ENCODE measurements at places on chromosomes 16 and 17. TPM values are rescaled to one million over a fixed set of nuclear protein-coding genes. Genes with fewer than 3 reads are reported as not detected.

MAPT gene
- total RNA-seq = under 0.01 TPM

NOL3 gene
- 5.8 TPM for total RNA-seq

NXPH3 gene
- 0.90 TPM for total RNA-seq

SNN gene
- 46.0 TPM for total RNA-seq

ADAD2 gene
- not detected for total RNA-seq

CCL1 gene
- not detected for total RNA-seq

ACADVL gene
- 219 TPM for total RNA-seq

TP53TG3 gene
- total RNA-seq = not detected

GP1BA gene
- total RNA-seq = not detected

KRT33A gene
- not detected for total RNA-seq

TRAF7 gene
- total RNA-seq = 88.1 TPM

MRPL28 gene
- total RNA-seq = 60.3 TPM

DNAI2 gene
- 0.13 TPM for total RNA-seq

HMOX2 gene
- 109 TPM for total RNA-seq

CIITA gene
- under 0.01 TPM for total RNA-seq

CCL23 gene
- 0.38 TPM for total RNA-seq

PYY gene
- total RNA-seq = not detected

NKD1 gene
- total RNA-seq = under 0.01 TPM

Data from dermis microvascular lymphatic vessel endothelial cell (primary cell).